ENCODE measurements at places on chromosomes 7 and 10.

- no peak overlapping the region for H3K4me3 ChIP-seq
- no peaks in the 10 kb centered on the region for H3K4me1 ChIP-seq
- no peak overlapping the region for H3K27ac ChIP-seq
- peak; percentile 38 for DNase-seq
- H3K36me3 ChIP-seq = no peaks in the 10 kb centered on the region
Observed at GRCh38 chr7:21086688-21087087, 300.0 kb upstream of the SP8 start.

GRCh38 chr10:32687546-32687945 lies 241.6 kb downstream of the CCDC7 start:
- DNase-seq = no peak
- no peaks in the 10 kb centered on the region for H3K27me3 ChIP-seq
- no peaks in the 10 kb centered on the region for H3K36me3 ChIP-seq
- no peak overlapping the region for H3K4me3 ChIP-seq
- H3K4me1 ChIP-seq = no peaks in the 10 kb centered on the region

DNA sequence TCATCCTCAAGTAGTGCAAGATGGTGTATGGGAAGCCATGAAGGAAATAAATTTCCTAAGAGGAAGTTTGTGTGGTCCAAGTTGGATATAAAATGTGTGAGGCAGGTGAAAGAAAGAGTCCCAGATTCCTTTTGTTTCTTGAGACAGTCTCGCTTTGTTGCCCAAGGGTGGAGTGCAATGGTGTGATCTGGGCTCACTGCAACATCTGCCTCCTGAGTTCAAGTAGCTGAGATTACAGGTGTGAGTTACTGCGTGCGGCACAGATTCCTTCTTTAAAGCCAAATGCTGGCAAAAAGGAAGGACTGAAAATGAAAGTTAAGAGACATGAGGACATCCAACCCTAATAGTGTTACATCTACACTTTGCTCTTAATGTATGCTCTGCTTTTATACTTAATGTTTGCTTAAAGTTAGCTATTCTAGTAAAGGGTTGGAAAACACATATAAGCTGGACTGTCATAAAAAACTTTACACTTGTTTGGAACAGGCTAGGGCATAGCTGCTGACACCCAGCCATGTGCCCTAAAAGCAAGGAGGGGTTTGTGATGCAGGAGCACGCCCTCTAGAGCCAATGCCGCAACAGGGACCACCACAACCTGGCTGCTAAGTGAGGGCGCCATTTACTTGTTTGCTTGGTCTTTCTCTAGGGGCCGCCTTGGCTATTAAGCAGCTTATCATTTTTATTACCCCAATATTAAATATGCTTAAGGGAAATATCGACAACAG lies 34.5 kb downstream of the CLEC2L start:
- H3K4me1 ChIP-seq = peaks cover 5% of the 10 kb centered on the region
- no peaks in the 10 kb centered on the region for H3K27me3 ChIP-seq
- DNase-seq = no peak
- H3K27ac ChIP-seq = no peak overlapping the region
- no peaks in the 10 kb centered on the region for H3K36me3 ChIP-seq

- H3K27me3 ChIP-seq = no peaks in the 10 kb centered on the region
- H3K4me1 ChIP-seq = peaks cover 2% of the 10 kb centered on the region
- H3K4me3 ChIP-seq = no peak overlapping the region
- no peak overlapping the region for H3K27ac ChIP-seq
Observed at GRCh38 chr10:74949034-74949832, 122.8 kb downstream of the KAT6B start.

GRCh38 chr10:33164060-33164709 lies 170.3 kb downstream of the NRP1 start:
- no peaks in the 10 kb centered on the region for H3K36me3 ChIP-seq
- H3K4me3 ChIP-seq = no peak overlapping the region
- H3K4me1 ChIP-seq = no peaks in the 10 kb centered on the region
- H3K27ac ChIP-seq = no peak overlapping the region
- H3K27me3 ChIP-seq = no peaks in the 10 kb centered on the region

DNA sequence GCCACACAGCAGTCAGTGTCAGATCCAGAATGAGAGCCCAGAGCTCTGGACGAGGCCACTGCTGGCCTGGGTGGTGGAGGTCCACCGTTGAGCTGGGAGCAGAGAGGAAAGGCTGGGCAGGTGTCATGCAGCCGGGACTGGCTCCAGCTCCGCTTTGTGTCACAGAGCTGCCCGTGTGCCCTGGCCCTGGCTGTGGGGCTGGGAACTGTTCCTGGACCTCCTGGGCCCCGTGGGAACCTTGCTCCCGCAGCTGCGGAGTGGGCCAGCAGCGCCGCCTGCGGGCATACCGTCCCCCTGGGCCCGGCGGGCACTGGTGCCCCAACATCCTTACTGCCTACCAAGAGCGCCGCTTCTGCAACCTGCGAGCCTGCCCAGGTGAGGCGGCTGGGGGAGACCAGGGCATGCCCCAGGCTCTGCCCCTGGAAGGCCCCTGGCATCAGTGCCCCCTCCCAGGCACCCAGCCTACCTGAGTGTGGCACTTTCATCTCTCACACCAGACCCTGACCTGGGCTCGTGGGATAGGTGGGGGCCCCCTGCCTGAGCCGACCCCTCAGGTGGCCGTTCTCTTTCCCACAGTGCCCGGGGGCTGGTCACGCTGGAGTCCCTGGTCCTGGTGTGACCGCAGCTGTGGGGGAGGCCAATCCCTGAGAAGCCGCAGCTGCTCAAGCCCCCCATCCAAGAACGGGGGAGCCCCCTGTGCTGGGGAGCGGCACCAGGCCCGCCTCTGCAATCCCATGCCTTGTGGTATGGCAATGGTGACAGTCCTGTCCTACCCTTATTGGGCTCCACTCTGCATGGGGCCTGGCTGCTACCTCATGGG lies 18.8 kb upstream of the ZNF862 start:
- H3K4me1 ChIP-seq = peaks cover 11% of the 10 kb centered on the region
- no peak overlapping the region for H3K27ac ChIP-seq
- H3K36me3 ChIP-seq = no peaks in the 10 kb centered on the region
- no peak for DNase-seq
- H3K27me3 ChIP-seq = no peaks in the 10 kb centered on the region

DNA sequence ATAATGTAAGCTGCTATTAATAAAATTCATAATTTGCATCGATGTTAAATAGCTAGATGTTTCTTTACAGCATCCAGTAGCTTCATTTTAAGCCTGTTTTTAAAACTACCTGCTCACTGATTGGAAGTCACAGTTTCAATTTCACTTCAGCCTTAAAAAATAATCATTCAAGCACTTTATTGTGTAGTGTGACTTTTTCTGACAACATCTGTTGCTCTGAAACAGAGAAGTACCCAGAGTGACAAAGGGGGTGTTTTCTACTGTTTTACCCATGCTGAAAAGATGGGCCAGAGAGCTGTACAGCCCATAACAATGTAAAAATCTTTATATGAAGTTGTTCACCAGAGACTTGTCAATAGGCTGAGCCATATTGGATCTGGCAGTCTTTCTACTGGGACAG lies 437.2 kb downstream of the MDFIC start:
- H3K4me3 ChIP-seq = no peak overlapping the region
- no peak overlapping the region for H3K27ac ChIP-seq
- DNase-seq = no peak
- no peaks in the 10 kb centered on the region for H3K27me3 ChIP-seq

DNA sequence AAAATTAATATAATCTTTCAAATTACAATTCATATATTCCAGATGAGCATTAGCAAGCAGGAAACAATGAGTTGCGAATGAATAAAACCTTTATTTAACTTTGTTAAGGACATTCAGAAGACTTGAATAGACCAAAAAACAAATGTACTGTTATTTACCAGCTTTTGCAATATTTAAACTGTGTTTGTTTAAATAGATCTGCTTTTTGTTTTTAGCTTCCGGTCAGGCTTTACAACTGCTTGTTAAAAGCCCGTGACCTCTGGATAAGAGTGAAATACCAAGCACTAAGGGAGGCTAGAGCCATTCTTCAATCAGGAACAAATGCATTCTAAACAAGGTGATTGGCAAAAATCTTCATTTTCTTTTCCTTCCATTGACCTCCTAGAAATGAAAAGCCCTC lies 184.9 kb upstream of the GNAI1 start:
- no peak overlapping the region for H3K4me3 ChIP-seq
- H3K27ac ChIP-seq = no peak overlapping the region
- no peaks in the 10 kb centered on the region for H3K27me3 ChIP-seq
- no peaks in the 10 kb centered on the region for H3K36me3 ChIP-seq
- no peaks in the 10 kb centered on the region for H3K4me1 ChIP-seq

- H3K36me3 ChIP-seq = no peaks in the 10 kb centered on the region
- no peaks in the 10 kb centered on the region for H3K4me1 ChIP-seq
- no peak overlapping the region for H3K27ac ChIP-seq
- no peak for DNase-seq
- H3K27me3 ChIP-seq = no peaks in the 10 kb centered on the region
Observed at GRCh38 chr7:18317941-18318340, 177.6 kb upstream of the HDAC9 start.

DNA sequence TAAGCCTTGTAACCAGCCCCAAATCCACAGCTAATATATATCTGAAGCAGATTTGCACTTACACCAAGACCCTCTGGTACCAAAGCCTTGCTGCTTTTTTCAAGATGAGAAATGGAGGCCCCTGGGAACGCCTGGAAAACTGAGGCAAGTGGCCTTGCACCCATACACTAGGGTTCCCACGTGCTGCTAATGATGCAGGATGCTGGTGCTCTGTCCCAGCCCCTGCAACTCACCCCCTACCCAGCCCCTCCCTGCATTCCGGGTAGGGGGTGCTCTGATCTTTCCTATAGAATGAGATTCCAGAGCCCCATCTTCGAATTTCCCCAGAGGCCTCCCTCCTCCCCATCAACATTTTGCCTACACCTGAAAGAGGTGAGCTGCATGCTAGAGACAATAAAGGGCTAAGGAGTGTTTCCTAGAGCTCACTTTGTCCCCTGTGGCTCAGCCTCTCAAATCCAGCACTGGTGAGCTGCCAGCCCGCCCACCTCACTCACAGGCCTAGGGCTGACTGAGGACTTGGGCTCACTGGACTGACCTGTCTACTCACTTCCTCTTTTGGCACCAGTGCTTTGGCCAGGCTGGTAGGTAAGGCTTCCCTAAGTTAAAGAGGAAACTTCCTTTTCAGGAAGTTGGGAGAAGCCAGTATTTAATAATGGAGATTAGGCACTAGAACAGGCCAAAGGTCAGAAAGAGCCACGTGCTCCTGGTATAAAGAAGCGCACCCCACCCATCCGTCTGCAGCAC lies 9.8 kb downstream of the RBP4 start:
- no peak for DNase-seq
- H3K27ac ChIP-seq = no peak overlapping the region
- H3K36me3 ChIP-seq = no peaks in the 10 kb centered on the region
- H3K27me3 ChIP-seq = no peaks in the 10 kb centered on the region
- no peaks in the 10 kb centered on the region for H3K4me1 ChIP-seq
- no peak overlapping the region for H3K4me3 ChIP-seq

GRCh38 chr7:70654979-70655378 lies 477.0 kb upstream of the GALNT17 start:
- H3K4me3 ChIP-seq = no peak overlapping the region
- H3K27ac ChIP-seq = no peak overlapping the region
- H3K27me3 ChIP-seq = no peaks in the 10 kb centered on the region
- DNase-seq = peak; percentile 65

- H3K36me3 ChIP-seq = no peaks in the 10 kb centered on the region
- no peak overlapping the region for H3K4me3 ChIP-seq
- DNase-seq = no peak
Observed at GRCh38 chr10:25753776-25754175, 180.3 kb upstream of the MYO3A start.

DNA sequence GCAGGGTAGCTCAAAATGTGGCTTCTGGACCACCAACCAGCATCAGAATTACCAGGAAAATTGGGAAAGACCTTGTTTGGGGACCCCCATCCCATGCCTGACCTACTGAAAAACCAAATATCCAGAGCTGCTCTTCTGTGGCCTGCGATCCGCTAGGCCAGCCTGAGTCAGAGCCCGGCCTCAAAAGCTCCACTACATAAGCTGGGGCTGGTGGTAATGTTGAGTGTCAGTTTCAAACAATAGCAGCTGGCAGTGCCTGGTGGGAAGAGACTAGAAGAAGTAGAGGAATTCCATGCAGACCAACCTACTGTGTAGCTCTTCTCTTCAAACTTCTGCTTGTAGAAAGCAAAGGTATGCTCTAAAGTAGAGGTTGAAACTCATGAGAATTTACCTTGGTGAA lies 52.0 kb downstream of the KLRG2 start:
- H3K36me3 ChIP-seq = no peaks in the 10 kb centered on the region
- no peak overlapping the region for H3K4me3 ChIP-seq
- H3K4me1 ChIP-seq = no peaks in the 10 kb centered on the region
- H3K27ac ChIP-seq = no peak overlapping the region

- no peak for DNase-seq
- H3K36me3 ChIP-seq = no peaks in the 10 kb centered on the region
- H3K4me3 ChIP-seq = peak overlapping the region; percentile 83
- peaks cover 9% of the 10 kb centered on the region for H3K4me1 ChIP-seq
Observed at GRCh38 chr10:92291616-92291865, 574 bp downstream of the MARCHF5 start.

GRCh38 chr10:132064771-132065437 lies 842 bp upstream of the JAKMIP3 start:
- DNase-seq = no peak
- H3K27me3 ChIP-seq = peaks cover 21% of the 10 kb centered on the region
- H3K4me3 ChIP-seq = no peak overlapping the region
- peaks cover 12% of the 10 kb centered on the region for H3K4me1 ChIP-seq
- no peaks in the 10 kb centered on the region for H3K36me3 ChIP-seq
- no peak overlapping the region for H3K27ac ChIP-seq

- DNase-seq = peak; percentile 73
- peak overlapping the region; percentile 43 for H3K27ac ChIP-seq
- H3K36me3 ChIP-seq = no peaks in the 10 kb centered on the region
- peaks cover 9% of the 10 kb centered on the region for H3K4me1 ChIP-seq
- H3K4me3 ChIP-seq = no peak overlapping the region
Observed at GRCh38 chr10:60293581-60294175, 96.0 kb downstream of the ANK3 start.

GRCh38 chr7:87608431-87608830 lies 7.7 kb upstream of the ABCB1 start:
- no peak overlapping the region for H3K27ac ChIP-seq
- DNase-seq = no peak
- no peaks in the 10 kb centered on the region for H3K4me1 ChIP-seq
- H3K36me3 ChIP-seq = no peaks in the 10 kb centered on the region
- no peak overlapping the region for H3K4me3 ChIP-seq

DNA sequence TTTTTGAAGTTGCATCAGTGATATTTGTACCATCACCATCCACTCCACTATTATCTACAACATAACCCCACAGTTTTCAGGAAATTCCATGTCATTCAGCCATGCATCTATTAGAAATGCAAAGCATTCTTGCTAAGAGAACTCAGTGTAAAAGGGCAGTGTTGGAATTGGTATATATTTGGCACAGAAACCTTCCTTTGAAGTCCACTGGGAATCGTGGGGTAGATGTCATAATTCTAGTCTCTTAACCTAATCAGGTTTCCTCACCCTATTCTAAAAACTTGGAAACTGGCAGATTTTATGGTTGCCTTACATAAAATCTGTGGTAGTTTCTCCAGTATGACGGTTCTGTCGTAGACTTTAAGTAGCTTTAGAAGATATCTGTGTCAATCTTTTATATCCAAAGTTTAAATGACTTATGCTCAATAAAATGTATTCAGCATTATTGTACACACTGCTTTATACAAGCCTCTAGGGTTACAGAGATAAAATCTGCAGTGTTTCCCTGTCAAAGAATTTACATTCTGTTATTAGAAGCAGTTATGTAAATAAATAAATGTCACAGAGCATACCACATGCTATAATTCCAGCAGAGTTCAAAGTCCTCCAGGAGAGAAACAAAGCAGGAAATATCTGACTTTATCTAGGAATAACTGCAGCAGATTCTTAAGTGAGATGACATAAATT lies 704.4 kb upstream of the CELF2 start:
- no peak overlapping the region for H3K27ac ChIP-seq
- H3K4me1 ChIP-seq = peaks cover 3% of the 10 kb centered on the region
- H3K4me3 ChIP-seq = no peak overlapping the region
- H3K36me3 ChIP-seq = no peaks in the 10 kb centered on the region
